CD4-positive, alpha-beta memory T cell (primary cell): ENCODE measurements at places on chromosomes 3 and 15. TPM values are rescaled to one million over a fixed set of nuclear protein-coding genes. Genes with fewer than 3 reads are reported as not detected.

Gene TLR9
- 2.3 TPM for total RNA-seq

Gene NR2E3
- not detected for total RNA-seq

Gene BFSP2
- total RNA-seq: not detected

Gene ZIC1
- not detected for total RNA-seq

Gene BNC1
- not detected for total RNA-seq

Gene IGSF10
- total RNA-seq: not detected

Gene TMEM212
- total RNA-seq: not detected

Gene CLRN1
- not detected for total RNA-seq

Gene AP3B2
- 0.64 TPM for total RNA-seq

Gene GUCA1C
- total RNA-seq: not detected

Gene BCL2A1
- 28.5 TPM for total RNA-seq
